Choroid plexus epithelial cell (primary cell): ENCODE measurements at places on chromosomes 1 and 21.

DNA sequence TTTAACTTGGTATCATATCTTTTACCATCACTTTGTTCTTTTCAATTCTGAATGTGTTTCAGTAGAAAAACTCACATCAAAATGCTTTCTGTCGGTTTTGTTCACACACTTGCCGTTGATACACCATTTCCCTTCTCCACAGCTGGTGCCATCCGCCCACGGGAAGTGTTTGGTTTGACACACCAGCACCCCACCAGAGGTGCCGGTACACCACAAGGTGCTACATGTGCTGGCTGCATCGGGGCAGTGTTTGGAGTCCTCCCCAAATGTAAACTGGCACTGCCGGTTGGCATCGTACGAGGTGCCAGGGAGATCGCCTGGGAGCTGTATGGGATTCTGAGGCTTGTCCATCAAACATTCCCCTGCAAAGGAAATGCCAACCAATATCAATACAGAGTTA, 5.0 kb downstream of the ADAMTS1 start:
- DNase-seq: no peak

- no peak for DNase-seq
These were observed 26.3 kb upstream of the PALMD start for GRCh38 chr1:99619583-99619982.

DNA sequence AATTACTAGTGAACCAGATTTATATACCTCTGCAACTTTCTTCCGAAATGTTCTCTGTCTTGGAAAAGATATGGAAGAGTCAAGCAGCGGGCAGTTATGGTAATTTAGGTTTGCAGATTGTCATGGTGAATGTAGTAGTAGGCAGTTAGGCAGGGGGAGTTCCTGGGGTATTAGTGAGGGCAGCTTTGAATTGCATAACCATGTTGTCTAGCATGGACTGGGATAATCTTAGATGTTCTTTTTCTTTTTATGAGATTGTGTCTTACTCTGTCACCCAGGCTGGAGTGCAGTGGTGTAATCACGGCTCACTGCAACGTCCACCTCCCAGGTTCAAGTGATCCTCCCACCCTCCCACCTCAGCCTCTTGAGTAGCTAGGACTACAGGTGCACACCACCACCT, 25.0 kb downstream of the MACF1 start:
- DNase-seq: no peak

DNA sequence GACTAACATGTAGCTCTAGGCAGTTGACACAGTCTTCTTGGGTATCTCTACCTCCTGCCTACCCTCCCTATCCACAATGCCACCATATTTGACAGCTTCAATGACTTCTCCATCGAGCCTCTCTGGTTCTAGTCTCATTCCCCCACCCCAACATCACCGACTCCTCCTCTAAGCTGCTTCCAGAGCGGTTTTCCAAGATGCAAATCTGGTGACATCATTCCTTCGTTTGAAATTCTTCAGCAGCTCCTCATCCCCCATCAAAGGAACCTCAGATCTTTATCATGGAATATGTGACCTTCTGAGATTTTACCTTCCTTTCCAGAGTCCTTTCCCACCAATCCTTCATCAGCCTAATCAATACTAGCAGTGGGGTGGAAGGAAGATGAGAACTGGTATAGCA, 352.4 kb upstream of the RUNX1 start:
- no peak for DNase-seq

GRCh38 chr1:226489718-226490425, 58.7 kb upstream of the STUM start:
- no peak for DNase-seq

DNA sequence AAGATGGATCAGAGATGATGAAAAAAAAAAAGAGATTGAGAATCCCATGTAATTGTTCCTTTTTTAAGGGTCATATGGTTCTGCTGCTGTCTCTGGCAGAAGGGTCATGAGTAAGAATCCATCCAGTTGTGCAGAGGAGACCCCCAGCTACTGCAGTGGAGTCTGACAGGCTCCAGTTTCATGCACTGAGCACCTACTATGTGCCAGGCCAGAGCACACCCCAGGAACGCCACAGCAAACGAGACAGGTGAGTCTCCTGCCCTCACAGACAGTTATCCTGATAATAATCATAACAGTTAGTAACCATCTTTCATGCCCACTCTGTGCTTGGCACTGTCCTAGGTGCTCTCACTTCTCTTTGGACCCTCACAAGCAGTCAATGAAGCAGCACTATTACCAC, 420.0 kb downstream of the MATN1 start:
- DNase-seq: no peak

DNA sequence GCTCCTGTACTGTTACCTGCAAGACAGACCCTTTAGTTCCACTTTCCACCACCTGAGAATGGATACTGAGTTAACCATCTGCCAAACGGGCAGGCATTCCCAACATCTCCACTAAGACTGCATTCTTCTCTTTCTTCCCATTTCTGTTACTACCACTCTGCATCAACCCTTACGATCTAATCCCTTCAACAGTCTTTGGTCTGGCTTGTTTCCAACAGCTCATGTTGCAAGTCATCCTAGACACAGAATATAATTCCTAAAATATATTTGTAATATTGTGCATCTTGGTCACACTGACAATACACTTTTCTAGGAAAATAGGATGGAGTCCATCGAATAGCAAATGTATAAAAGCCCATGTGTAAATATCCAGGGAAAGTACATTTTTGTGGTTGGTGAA, 166.7 kb downstream of the SIPA1L2 start:
- DNase-seq: peak; percentile 71

GRCh38 chr1:1892763-1893120, 1.9 kb upstream of the GNB1 start:
- no peak for DNase-seq

DNA sequence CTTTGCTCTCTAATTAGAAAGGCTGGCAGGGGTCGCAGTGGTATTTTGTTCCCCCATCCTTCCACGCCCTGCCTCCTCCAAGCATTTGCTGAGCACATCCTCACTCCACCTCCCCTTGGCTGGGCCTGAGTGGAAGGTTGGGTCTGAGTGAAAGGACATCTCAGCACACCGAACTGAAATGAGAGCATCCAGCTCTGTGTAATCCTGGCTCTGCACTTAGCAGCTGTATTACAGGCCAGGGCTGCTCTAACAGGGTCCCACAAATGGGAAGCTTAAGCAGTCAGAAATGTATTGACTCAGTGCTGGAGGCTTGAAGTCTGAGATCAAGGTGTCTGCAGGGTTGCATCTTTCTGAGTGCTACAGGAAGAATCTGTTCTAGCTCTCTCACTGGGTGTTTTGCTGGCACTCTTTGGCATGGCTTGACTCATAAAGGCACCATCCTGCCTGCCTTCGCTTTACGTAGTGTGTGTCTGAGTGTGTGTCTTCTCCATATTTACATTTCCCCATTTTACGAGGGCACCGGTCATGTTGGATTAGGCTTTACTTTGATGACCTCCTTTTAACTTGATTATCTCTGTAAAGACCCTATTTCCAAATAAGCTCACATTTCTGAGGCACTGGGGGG, 48.5 kb upstream of the IGSF21 start:
- no peak for DNase-seq

DNA sequence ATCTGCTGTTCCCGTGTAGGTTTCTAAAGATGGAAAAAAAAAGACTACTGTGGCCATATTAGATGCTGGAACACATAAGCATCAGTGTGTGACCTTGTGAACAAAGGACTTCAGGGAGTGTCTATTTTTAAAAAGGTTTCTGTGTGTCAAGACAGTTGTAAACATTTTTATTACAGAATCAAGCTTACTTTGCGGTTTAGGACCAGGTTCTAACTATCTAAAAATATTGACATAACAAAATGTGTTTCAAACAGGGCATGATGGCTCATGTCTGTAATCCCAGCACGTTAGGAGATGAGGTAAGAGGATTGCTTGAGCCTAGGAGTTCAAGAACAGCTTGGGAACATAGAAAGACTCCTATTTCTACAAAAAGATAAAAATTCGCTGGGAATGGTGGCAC, 7.1 kb upstream of the DDI2 start:
- no peak for DNase-seq

DNA sequence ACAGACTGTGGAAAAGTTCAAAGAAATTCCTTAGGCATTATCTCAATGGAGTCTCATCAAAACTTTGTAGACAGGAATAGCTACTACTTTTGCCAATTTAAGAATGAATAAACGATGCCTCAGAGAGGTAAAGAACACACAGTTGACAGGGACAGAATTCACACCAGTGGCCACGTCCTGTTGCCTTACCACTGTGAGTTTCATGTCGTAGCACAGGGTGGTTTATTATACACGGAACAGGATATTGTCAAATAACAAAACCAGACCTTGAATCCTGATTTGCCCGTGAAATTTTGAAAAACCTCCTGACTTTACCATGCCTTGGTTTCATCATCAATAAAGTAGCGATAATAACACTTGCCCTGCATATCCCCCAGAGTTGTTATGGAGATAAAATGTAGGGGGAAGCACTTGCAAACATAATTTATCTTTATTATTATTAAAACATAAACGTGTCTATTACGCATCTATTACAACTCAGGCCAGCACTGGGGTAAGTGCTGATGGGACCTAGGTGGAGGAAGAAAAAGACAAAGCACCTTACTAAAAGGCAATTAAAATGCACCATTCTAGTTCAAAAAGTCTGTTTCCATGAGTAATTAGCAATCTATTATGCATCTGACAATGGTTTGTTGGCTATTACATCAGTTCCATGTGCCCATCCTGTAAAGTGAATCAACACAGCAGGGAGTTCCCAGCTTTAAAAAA, 408.1 kb upstream of the RUNX1 start:
- DNase-seq: no peak

- no peak for DNase-seq
These were observed 60.1 kb downstream of the OPTC start for GRCh38 chr1:203554071-203554470.

DNA sequence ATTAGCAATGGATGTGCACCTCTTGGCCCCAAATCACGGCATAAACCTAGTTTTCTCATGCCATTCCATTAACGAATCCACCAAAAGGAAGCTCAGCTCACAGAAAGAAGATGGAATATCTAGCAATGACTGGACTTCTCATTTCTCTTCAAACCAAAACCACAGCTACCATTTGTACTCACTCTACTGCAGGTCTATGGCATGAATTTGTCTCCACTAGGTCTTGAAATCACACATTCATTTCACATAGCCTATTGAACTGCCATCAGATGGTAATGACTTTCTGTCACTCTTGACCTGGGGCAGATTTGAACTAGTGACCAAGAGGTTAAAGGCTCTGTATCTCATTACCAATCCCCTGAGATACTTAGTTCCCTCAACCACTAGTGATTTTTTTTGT, 382.7 kb downstream of the DPYD start:
- no peak for DNase-seq

DNA sequence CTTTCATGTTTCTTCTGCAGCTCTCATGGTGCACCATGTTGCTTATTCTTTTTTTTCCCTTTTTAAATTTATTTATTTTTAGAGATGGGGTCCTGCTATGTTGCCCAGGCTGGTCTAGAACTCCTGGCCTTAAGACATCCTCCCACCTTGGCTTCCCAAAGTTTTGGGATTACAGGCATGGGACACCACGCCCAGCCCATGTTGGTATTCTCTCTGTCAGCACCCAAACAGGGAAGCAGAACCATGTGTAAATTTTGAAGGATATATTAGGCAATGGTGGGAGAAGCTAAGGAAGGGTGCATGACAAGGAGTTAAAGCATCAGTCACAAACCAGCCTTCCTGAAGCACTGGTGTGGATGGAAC, 39.6 kb upstream of the ENAH start:
- DNase-seq: no peak

DNA sequence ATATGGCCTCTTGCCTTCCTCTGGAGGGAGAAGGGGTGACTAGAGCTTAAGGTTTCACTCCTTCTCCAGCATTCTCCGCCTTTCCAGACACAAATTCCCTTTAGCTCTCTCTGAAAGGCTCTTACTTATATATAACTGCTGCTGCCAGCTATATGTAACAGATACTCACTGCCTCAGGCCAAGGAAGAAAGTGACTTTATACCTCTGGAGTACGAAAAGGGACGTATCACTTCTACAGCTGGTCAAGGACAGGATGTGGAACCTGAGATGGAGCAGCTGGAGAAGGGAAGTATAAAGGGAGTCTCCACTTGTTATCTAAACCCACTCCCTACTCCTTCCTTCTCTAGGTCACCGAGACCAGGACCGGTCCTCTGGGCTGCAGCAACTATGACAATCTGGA, 102.4 kb downstream of the BRINP2 start:
- no peak for DNase-seq

DNA sequence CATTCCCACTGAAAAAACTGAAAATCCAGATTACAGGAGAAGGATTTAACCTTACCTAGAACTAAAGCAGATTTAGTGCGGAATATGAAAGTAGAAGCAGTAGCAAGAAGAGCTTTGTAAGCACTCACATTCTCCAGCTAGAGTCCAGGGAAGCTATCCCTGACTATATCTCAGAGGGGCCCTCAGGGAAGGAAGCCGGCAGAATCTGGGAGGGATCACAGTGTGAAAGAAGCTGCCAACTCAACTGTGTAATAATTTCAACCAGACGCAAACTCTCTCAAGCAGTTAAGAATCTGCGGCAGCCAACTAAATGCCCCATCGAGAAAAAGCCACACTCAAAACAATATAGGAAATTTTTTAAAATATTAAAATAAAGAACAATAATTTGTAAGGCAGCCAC, 163.8 kb downstream of the EIF4G3 start:
- DNase-seq: peak; percentile 69

DNA sequence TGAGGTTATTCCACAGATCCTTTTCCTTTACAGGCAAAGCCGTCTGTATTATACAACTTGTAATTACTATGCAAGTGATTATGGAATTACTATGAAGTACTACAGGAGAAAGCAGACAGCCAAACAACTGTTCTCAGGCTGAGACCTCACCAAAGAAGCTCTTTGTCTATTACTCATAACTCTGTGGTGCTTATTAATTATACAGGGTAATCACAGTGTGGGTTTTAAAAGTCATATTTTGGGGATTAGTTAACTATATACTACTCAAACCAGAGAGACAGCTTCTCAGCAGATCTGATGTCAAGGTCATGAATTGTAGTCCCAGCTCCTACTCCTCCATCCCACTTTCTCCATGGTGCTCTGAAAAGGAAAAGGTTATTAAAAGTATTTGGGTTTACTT, 49.6 kb downstream of the CTTNBP2NL start:
- no peak for DNase-seq

DNA sequence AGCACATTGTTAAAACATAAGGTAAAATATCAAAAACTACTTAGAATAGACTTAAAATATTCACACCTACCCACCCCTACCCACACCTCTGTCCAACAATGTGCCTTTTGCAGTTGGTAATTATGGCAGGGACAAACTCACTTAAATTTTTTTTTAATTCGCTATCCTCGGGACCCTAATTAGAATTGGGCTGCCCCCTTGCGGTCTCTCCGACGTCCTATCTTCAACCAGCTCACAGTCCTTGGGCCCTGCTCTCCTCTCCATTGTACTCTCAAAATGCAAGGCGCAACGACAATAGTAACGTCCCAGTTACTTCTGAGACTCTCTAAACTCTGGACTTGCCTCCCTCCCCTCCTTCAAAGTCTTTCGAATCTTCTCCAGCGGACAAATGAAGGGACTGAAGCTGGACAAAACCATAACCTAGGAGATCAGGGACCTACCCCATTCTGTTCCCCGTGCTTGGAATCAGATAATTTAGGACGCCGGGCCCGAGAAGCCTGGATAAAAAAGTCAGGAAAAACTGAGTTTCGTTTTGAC, 1.1 kb upstream of the CIART start:
- peak; percentile 80 for DNase-seq
